Nephron progenitor cell (in vitro differentiated cells): ENCODE measurements at places on chromosomes 5 and 9.
A peak's percentile ranks its signal among the peaks of the same experiment; 100 is the strongest.

DNA sequence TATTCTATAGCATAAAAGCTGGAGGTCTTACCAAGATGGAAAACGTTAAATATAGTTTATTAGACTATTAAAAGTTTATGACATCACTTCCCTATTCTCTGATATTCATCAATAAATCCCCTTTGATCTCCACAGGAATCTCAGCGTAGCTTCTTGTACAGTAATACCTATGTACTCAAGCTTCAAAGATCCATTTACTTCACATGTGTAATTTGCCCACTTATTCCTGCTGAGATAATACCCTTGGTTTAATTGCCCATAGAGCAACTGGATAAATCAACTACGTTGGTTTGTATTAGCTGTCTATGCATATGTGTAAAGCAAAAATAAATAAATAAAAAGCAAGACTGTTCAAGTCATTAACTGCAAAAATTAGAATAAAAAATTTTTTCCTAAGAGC is 219.7 kb downstream of the EFNA5 start:
- no peak for DNase-seq

- no peak for DNase-seq
Observed at GRCh38 chr5:51632793-51633192, 249.5 kb downstream of the ISL1 start.

- no peak for DNase-seq
Observed at GRCh38 chr5:178420354-178420781, 169.8 kb downstream of the COL23A1 start.

- DNase-seq = no peak
Observed at GRCh38 chr9:76846297-76846696, 59.6 kb downstream of the PRUNE2 start.

DNA sequence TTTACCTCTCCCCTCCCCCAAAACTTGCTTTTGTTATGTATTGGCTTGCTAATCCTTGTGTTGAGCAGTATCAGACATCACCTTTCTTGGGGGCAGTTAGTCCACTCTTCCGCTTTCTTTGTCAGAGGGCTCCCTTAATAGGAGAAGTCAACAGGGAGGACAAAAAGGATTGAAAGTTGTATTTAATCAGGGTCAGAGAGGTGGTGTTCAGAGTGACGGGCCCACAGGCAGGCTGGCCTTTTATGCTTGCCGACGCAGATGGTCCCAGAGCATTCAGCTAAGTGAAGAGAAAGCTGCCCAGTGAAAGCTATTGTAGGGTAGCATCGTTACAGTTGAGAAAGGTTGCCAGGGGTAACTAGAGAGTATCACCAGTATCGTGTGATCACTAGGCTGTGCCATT is 131.1 kb downstream of the ZCCHC7 start:
- DNase-seq = peak; percentile 26

DNA sequence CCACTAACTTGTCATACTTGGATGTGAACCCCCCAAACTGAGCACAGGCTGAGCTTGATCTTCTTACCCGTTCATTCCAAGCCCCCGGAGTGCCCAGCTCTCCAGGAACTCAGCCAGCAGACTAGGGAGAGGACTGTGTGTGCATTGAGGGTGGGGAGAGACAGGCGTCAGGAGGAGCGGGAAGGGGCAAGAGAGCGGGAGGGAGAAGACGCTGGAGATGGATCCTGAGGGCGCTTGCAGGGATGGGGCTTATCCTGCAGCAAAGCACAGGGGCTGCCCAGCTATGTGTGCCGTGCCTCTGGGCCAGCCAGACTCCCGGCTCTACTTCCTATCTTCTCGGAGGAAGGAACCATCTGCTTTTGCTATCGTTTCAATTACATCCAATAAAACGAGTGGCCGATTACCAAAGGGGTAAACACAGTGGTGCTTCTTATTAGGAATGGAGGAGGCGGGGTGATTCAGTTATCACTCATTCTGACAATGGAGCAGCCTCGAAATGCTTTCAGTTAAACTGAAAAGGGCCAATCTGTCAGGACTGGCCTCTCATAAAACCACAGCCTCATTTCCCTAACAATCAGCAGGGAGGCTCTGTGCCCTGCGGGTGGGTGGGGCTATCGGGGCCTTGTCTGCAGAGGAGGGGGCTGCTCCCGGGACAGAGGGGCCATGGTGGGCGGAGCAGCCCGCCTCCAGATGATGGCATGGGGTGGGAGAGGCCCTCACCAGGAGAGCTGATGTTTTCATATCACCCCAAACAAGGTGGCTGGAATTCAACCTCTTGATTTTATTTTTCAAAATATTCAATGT is 168.2 kb downstream of the DAB2IP start:
- peak; percentile 63 for DNase-seq

DNA sequence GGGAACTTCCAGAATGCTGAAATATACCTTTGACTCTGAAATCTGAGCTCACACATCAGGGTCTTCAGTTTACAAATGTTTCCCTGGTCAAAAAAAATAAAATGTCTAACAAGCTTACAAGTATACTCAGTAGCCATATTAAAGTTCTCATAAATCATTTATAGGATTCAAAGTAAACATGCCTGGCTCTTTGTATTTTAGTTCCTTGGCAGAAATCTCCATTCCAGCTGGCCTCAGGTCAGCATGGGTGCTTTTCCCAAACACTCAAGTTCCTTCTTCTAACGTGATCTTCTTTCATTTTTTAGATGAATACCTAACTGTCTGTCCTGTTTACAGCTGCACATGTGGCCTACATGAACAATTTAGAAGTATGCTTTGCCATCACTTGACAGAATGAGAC is 263.2 kb downstream of the GAS1 start:
- no peak for DNase-seq

DNA sequence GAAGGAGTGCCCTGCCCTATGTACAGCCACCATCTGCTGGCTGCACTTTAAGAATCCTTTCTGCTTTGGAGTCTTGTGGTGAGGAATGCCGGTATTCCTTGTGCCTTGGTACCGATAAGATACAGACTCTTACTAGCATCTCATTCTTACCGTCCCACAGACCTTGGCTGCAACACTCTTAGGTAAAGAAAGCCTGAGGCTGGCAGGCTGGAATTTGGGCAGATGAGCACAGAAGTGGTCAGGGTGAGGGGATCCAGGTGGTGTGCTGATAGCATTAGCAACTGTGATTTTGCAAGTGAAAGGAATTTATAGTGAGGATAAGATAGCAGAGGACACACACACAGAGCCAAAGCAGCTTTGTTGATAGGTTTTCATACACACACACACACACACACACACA is 198.1 kb downstream of the ENC1 start:
- DNase-seq = no peak

DNA sequence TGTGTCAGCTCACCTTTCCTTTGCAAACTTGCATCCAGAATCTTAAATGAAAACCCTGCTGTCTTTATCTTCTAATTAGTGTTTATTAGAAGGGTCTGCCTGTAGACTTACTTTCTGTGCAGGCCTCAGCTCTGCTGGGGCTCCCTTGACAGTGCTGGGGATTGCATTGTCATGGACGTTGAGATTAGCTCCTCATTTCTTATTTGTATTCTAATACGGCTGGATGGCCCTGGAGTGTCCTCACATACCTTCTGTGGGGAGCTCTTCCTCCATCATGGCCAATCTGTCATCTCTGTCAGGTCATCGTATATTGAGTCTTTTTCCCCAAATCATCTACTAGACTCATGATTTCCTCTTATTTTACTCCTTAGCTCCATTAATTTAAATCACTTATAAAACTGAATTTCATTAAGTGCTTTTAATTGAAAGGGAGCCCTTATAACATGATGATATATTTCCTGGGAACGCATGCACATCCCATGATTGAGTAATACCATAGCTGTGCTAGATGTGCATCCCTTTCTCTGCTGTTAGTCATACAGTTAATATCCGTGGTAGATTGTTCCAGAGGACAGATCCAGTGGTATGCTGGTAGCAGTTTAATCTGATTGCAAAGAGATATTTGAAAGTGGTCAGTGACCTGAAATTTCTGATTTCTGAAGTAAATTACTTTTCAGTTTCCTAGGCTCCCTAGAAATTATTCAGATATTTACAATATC is 61.6 kb downstream of the ICE1 start:
- no peak for DNase-seq

GRCh38 chr9:133991964-133992779 is at the start of gene VAV2:
TSS of gene VAV2 (minus strand) at chr9:133992324. CDS start at chr9:133992278, 46 bp downstream.
- peak; percentile 67 for DNase-seq

DNA sequence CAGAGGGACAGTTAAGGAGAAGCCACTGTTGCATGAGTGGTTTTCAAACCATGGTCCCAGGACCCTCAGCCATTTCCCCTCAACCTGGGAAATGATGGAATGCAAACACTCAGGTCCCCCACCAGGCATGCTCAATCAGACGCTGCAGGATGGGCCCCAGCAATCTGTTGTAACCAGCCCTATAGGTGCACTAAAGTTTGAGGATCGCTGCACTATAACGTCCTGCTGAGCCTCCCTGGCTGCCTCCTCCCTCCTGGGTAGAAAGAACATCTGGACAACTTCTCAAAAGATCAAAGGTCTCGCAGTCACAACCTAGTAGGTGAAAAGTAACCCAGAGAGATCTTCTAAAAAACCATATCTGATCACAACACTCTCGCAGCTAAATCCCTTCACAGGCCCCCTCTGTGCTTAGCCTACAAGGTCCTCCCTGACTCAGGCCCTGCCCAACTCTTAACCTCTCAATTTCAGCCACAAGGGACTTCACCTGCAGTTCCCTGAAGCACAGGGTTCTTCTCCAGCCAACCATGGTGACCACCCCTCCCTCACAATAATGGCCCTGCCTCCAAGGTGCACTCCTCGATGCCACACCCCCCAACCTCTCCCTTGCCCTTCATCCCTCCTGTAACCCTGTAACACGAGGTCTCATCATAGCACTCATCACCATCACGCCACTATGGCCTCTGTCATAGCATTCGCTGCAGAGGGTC is 3.5 kb downstream of the SHB start:
- DNase-seq = no peak

DNA sequence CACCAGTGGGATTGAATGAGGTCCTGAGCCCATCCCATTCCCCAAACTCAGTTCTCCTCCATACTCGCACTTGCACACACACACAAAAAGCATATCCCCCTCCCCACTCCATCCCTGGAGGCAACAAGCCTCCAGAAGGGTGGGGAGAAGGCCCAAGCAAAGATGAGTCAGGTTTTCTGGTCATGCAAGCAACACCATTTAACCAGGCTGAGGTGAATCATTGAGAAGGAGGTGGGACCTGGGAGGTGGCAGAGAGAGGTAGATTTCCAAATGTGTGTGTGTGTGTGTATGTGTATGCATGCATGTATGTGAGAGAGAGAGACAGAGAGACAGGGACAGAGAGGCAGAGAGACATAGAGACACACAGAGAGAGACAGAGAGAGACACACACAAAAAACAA is 185.2 kb upstream of the TRIM32 start:
- no peak for DNase-seq

GRCh38 chr9:108687006-108687987 is 168.5 kb downstream of the ACTL7B start:
- no peak for DNase-seq

DNA sequence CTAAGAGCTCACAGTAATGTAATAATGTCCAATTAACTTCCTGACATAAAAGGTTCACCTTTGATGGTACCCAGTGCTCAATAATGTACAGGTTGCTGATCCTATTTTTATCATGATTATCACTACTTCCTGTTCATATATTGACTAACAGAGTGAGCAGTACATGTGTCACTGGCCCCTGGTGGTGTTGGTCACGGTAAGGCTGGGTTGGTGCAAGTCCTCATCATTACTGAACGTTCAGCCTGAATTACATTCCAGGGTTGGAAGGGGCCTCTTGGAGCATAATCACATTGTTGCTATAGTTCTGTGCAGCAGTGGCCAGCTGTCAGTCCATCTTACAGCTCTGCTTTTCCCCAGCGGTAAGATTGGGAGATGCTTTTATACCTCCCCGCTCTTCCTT is 24.2 kb upstream of the CKMT2 start:
- DNase-seq = no peak

DNA sequence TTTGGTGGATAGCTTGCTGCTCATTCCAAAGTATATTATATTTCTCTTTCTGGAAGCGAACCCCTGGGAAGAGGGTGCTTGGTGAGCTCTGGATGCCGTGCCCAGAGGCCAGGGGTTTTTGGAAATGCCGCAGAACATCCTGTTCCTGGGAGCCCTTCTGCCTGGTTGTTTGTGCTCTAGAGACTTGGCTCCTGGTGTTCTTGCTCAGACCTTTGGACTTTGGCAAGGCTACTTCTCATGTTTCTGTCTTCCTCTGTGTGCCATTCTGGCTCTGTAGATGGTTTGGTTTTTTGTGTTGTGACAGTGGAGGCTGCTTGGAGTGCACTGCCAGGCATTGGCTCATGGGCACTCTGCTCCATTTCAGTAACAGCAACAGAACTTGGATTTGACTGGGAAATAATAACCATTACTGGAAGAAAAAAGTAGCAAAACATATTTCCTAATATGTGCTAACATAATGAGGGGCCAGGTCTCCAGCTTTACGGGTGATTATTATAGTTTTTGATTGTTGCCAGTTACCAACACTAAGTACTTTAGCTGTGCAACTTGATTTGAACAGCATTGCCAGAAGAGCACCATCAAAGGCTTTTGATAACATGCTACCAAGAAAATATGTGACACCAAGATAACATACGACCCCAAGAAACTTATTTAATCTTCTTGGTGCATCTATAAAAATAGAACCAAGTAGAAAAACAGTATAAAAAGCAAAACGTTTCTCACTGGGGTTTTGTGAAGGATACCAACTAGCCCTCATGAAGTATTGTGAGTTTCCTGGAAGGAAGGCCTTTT is 94.2 kb downstream of the PCSK1 start:
- DNase-seq = no peak

DNA sequence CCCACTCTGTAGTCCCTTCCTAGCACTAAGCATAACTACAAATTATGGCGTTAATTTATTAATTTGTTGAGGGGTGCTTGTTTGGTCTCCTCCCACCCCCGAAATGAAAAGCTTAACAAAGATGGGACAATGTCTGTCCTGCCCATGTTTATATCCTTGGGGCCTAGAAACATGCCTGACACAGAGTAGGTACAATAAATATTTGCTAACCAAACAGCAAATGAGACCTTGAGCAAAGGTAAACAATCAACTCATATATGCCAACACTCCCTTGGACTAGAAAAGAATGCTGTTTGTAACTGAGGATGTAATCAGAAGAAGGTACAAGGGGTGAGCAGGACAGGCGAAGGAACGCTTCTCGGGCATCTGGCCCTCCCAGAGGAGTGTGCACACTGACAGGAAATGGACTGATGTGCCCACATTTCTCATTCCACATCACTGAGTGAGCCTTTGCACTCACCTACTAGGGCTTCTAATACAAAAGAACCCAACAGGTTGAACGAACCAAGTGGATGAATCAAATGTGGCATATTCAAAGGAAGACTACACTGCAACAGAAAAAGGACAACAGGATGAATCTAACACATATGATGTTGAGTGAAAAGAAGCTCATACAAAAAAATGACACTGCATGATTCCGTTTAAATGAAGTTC is 66.8 kb downstream of the MED27 start:
- no peak for DNase-seq

- DNase-seq = no peak
Observed at GRCh38 chr9:119003201-119003611, 366.0 kb downstream of the BRINP1 start.

- no peak for DNase-seq
Observed at GRCh38 chr9:8484597-8485191, 685.1 kb upstream of the DMAC1 start.

GRCh38 chr5:141512911-141513626 is 24.2 kb downstream of the PCDHGC5 start:
- DNase-seq = peak; percentile 75

GRCh38 chr9:136750526-136750925 is 2.2 kb upstream of the LCN6 start:
- DNase-seq = no peak

- DNase-seq = no peak
Observed at GRCh38 chr5:90112033-90112692, 297.4 kb downstream of the CETN3 start.
